ENCODE measurements at places on chromosomes 2 and 18.

DNA sequence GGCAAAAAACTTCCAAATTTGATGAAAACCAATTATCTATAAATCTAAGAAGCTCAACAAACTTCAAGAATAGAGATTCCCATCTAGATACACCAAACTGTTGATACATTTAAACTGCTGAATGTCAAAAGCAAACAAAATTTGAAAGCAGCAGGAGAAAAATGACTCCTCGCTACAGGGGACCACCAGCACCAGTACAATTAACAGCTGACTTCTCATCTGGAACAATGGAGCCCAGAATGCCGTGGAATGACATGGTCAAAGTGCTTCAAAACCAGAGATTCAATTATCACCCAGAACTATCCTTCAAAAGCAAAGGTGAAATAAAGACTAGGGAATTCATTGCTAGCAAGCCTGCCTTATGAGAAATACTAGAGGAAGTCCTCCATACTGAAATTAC lies 11.6 kb downstream of the SRSF7 start:
- no peak overlapping the region for H3K4me3 ChIP-seq
- H3K36me3 ChIP-seq: no peaks in the 10 kb centered on the region
- no peak overlapping the region for H3K27ac ChIP-seq

- no peak for DNase-seq
- H3K27me3 ChIP-seq: no peaks in the 10 kb centered on the region
- H3K27ac ChIP-seq: no peak overlapping the region
- no peaks in the 10 kb centered on the region for H3K36me3 ChIP-seq
Observed at GRCh38 chr2:57941816-57942215, 104.8 kb upstream of the VRK2 start.

- no peak overlapping the region for H3K4me3 ChIP-seq
- H3K4me1 ChIP-seq: no peaks in the 10 kb centered on the region
- no peaks in the 10 kb centered on the region for H3K27me3 ChIP-seq
- no peaks in the 10 kb centered on the region for H3K36me3 ChIP-seq
- no peak overlapping the region for H3K27ac ChIP-seq
- no peak for DNase-seq
Observed at GRCh38 chr2:6443061-6443823, 422.5 kb downstream of the CMPK2 start.

GRCh38 chr2:239047861-239048260 lies 200.0 kb downstream of the TWIST2 start:
- DNase-seq: no peak
- H3K27ac ChIP-seq: no peak overlapping the region
- no peaks in the 10 kb centered on the region for H3K27me3 ChIP-seq
- no peaks in the 10 kb centered on the region for H3K4me1 ChIP-seq

DNA sequence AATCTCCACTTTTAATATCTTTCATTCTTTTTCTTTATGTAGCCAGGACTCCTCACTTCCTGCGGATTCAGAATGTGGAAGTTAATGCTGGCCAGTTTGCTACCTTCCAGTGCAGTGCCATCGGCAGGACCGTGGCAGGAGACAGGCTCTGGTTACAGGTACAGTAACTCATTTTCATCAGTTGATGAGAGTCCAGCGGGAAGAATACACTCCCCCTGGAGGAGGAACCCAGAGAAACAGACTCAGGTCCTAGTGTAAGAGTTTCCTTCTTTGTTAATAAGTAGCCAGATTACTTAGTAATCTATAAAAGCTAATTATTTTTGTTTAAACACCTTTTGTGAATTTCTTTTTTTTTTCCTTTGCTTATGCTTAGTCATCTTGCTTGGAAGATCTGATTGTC lies 359.4 kb downstream of the PTPRM start:
- H3K27ac ChIP-seq: no peak overlapping the region
- peak; percentile 53 for DNase-seq

- peaks cover 52% of the 10 kb centered on the region for H3K4me1 ChIP-seq
- H3K27me3 ChIP-seq: no peaks in the 10 kb centered on the region
- DNase-seq: no peak
- peak overlapping the region; percentile 83 for H3K27ac ChIP-seq
Observed at GRCh38 chr2:238042090-238042489, 18.7 kb upstream of the SCLY start.

DNA sequence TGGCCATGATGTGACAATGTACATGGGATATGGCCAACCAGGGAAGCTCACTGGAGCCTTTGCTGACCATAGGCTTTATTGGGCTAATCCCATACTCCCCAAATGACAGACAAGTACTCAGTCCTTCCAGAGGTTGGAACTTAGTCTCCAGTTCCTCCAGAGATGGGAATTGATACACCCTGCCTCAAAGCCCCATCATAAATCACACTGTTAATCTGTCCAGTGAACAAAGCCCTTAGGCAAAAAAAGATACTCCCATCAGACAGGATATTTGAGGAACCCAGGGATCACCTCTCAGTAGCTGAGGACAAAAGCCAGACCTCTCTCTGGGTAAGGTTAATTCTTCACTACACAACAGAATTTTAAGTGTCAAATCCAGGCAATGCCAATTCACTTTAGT lies 247.5 kb upstream of the CDH20 start:
- no peaks in the 10 kb centered on the region for H3K27me3 ChIP-seq
- H3K27ac ChIP-seq: no peak overlapping the region
- no peaks in the 10 kb centered on the region for H3K36me3 ChIP-seq
- H3K4me1 ChIP-seq: no peaks in the 10 kb centered on the region

DNA sequence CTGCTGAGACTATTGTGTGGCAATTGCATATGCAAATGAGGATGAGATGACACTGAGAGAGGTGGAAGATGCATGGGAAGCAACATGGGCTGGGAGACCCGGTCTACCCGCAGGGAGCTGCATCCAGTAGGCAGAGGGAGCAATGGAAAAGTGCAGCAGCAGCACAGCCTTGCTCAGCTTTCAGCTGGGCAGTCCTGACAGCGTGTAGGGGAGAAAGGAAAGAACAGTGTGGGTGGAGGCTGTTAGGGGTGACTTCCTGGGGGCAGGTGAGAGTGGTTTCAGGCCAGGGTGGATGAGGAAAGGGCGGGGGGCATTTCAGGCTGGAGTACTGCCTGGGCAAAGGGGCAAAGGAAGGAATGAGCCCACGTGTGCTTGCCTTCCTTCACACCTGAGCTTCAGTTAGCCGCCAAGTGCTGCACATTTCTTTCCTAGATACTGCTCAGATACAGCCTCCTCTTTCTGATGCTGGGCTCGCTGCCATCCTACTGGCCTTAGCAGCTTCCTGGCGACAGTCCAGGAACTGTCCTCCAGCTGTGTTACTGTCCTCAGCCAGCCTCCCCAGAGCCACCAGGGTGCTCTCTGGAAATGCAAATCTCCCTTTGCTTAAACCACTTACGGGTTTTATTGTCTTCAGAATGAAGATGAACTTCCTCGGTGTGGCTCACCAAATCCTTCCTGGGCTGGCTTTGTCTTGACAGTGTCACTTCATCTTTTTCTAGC lies 276.3 kb downstream of the TSN start:
- H3K27ac ChIP-seq: no peak overlapping the region
- peak; percentile 24 for DNase-seq
- no peaks in the 10 kb centered on the region for H3K36me3 ChIP-seq
- H3K27me3 ChIP-seq: no peaks in the 10 kb centered on the region
- no peaks in the 10 kb centered on the region for H3K4me1 ChIP-seq
- H3K4me3 ChIP-seq: no peak overlapping the region

DNA sequence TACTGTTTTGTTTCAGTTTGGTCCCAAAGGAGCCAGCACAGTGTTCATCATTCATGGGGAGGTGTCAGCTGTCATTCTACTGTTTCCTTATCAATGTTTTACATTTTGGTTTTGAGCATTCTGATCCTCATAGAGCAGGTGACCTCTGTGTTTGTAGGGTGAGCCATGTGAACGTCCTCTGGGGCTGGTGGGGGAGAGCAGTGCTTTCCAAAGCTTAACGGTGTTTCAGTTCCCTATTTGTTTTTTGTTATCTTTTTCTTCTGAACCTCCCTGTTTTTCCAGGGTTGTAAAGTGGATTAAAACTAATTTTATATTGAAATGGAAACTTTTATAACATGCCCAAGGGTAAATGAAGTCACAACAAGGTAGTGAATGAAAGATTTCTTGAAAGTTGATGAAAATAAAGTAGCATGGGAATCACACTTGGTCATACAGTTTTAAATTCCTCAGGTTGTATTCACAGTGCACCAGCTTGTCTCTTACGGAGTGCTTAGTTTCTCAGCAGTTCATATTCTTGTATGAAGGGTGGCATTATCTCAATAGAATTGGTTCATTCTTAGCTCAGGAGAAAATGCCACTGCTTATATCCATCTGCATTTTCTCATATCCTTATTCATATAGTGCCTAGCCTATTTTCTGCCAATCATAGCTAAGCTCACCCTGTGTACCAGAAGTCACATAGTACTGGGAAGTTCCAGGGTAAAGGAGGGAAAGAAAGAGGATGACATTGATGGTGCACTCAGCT lies 54.5 kb downstream of the MAP4K4 start:
- no peaks in the 10 kb centered on the region for H3K36me3 ChIP-seq
- no peak overlapping the region for H3K27ac ChIP-seq
- no peak overlapping the region for H3K4me3 ChIP-seq
- no peak for DNase-seq
